ENCODE measurements at places on chromosomes 12 and 14. TPM values are rescaled to one million over a fixed set of nuclear protein-coding genes. Genes with fewer than 3 reads are reported as not detected.

- ATAC-seq: no peak
Observed at GRCh38 chr12:28121899-28122655, 68.2 kb upstream of the CCDC91 start.

- no peak for ATAC-seq
Observed at GRCh38 chr12:9347328-9348127, 139.3 kb upstream of the PZP start.

GRCh38 chr14:37131205-37131604 is 41.2 kb downstream of the SLC25A21 start:
- no peak for ATAC-seq

DNA sequence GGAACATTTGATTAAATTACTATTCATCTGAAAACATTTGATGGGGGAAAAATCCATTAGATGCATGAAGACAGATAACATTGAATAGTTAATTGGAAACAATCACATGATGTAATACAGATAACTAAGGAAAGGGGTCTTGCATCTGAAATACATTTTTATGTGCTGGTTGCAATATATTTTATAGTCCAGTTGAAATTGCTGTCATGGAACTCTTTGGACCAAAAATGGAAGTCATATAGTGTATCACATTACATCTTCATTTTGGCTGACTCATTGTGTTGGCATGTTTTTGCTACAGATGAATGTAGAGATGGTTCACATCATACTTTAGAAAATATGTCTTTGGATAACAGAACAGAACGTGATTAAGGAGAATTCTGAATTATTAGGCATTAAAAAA is 43.0 kb upstream of the GNPNAT1 start:
- no peak for ATAC-seq

DNA sequence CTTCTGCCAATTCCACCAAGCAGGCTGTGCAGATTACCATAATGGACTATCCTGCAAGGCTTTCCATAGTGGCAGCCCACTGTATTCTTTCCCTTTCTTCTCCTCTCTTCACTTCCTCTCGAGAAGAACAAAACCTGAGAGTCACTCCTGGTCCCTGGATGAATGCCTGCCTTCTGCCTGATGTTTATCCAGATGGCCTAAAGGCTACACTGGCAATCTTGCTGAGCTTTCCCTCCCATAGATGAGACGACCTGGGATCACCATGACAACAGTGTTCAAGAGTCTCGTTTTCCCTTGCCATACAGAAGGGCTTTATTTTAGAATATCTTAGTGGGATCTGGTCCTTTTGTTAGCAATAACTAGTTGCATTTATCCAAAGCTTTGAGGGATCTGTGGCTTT is 142.3 kb downstream of the RTN1 start:
- no peak for ATAC-seq

DNA sequence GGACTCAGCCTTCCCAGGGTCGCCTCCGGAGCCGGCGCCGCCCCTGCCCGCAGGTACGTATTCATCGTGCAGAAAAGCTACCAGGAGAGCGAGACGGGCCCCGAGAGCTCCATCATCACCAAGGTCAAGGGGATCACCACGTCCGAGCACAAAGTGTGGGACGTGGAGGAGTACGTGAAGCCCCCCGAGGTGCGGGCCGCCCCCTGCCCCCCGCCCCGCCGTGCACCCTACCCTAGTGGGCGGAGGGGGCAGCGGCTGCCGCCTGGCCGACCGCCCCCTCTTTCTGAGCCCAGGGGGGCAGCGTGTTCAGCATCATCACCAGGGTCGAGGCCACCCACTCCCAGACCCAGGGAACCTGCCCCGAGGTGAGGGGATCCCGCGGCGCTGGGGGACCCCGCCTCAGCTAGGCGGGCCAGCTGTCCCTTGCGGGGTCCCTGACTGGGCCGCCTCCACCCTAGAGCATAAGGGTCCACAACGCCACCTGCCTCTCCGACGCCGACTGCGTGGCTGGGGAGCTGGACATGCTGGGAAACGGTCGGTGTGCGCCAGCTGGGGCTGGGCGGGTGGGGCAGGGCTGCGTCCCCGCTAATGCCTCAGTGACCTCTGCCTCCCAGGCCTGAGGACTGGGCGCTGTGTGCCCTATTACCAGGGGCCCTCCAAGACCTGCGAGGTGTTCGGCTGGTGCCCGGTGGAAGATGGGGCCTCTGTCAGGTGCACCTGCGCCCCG is 973 bp downstream of the P2RX2 start:
- no peak for ATAC-seq

- ATAC-seq: no peak
Observed at GRCh38 chr12:52870361-52871290, 21.8 kb upstream of the KRT78 start.

- no peak for ATAC-seq
Observed at GRCh38 chr14:42734041-42734440, 1127.4 kb downstream of the LRFN5 start.

DNA sequence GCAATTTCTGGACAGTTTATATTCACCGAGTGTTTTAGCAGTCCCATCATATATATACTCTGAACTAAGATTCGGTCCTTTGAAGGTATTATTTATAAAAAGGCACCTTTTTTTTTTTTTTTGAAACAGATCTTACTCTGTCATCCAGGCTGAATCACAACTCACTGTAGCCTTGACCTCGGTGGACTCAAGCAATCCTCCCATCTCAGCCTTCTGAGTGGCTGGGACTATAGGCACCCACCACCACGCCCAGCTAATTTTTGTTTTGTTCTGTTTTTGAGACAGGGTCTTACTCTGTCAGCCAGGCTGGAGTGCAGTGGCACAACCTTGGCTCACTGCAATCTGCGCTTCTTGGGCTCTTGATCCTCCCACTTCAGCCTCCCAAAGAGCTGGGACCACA is 52.1 kb downstream of the BTBD7 start:
- ATAC-seq: no peak

Gene CCDC177
- not detected for total RNA-seq

Gene SLC25A47
- not detected for total RNA-seq

Gene PLCZ1
- not detected for total RNA-seq

Gene CLEC14A
- total RNA-seq: 36.7 TPM

Gene CACNA1C
- total RNA-seq: 35.5 TPM

Gene NANOG
- 0.08 TPM for total RNA-seq

Measured in gastroesophageal sphincter (tissue), 4 donors.